Activated T-helper 1 cell treated with anti-CD3 and anti-CD28 coated beads, Interleukin-12 subunit alpha, Interleukin-12 subunit beta, Interleukin-2, Interleukin-4 antibody, amounts not matched to agents 30 ng/mL and 10 ng/mL and 1 ng/mL, durations not matched to agents 14 hours and 24 hours and 36 hours (primary cell): ENCODE measurements at places on chromosomes 2 and 18.
A peak's percentile ranks its signal among the peaks of the same experiment; 100 is the strongest.

DNA sequence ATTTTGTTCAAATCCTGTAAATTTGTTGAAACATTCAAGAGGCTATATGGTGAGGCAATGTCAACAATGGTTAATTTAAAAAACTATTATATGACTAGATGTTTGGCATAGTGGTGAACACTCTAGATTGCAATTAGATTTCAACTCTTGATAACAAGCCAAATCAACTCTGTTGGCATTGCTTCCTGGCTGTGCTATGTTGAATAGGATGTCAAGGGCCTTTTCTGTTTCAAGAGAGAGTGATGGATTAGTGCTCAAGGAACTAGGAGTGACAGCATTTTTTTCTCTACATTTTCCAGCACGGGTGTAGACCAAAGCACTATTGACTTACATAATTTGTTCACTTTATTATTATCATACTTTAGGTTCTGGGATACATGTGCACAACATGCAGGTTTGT lies 172.4 kb upstream of the KCNH7 start:
- H3K27me3 ChIP-seq: no peaks in the 10 kb centered on the region
- DNase-seq: no peak
- H3K4me1 ChIP-seq: no peaks in the 10 kb centered on the region
- no peak overlapping the region for H3K4me3 ChIP-seq
- H3K36me3 ChIP-seq: no peaks in the 10 kb centered on the region

DNA sequence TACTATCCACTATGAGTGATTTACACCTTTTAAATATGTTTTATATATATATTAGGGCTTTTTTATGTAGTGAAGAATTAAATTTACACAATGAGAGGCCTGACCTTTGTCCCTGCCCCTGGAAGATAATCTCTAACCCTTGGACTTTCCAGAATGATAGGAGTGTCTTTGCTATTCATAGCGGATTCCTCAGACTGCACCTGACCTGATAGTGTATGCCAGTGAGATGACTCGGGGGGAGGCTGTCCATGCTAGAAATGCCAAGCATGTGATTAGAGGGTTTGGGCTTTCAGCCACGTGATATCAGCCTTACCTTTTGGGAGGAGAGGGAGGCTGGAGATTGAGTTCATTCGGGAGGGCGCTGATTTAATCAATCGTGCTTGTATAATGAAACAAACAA lies 44.1 kb upstream of the LHCGR start:
- no peaks in the 10 kb centered on the region for H3K4me1 ChIP-seq
- no peak for DNase-seq
- no peaks in the 10 kb centered on the region for H3K27me3 ChIP-seq
- no peak overlapping the region for H3K27ac ChIP-seq
- no peaks in the 10 kb centered on the region for H3K36me3 ChIP-seq
- no peak overlapping the region for H3K4me3 ChIP-seq

DNA sequence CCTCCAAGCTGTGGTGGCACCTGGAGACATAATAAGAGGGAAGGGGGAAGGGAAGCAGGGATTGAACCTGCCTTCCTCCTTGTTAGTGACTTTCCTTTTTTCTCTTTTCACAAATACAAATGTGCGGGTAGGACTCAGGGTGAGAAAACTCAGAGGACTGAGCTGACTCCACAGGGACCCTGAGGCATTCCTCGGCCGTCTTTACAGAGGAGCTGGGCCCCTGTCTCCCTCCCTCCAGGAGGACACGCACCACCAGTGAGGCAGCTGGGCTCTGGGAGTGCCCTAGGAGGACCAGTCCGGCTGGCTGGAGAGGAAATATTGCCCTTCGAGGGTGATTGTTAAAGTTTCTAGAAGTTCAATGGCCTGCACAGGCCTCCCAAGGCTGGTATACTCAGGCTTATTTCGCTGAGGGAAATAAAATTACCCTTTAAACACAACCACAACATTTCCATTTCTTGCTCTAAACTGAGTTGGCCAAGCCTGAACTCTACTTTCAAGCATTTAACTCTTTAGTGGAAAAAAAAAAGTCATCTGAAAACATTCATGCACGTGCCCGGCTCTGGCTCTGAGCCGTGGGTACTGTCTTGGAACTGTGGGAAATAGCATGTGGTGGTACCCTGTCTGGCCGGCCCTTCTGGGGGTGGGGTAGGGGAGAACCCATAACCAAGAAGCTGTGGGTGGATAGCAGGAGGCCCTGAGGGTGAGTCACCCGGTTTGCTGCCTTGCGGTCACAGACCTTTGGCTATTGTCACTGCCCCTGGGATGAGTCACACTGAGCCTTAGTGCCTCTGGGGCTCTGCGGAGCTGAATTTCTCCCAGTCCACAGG lies 116.0 kb downstream of the COPS8 start:
- no peaks in the 10 kb centered on the region for H3K4me1 ChIP-seq
- no peak for DNase-seq
- H3K27ac ChIP-seq: no peak overlapping the region
- H3K36me3 ChIP-seq: no peaks in the 10 kb centered on the region

DNA sequence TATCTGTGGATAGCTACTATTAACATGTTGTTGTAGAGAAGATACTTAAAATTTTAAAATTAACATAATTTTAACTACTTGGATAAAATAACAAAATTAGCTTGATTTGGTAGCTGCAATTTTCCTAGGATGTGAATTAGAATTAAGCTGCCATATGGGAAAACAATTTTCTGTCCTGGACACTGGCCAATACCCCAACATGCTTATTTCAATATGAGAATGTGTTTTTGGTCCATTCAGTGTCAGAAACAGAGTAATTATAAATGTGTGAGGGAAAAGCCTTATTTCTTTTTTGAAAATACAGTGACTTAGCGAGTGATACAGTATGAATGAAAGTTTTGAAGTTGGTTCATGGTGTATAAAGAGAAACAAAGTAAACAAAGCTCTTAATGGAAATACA lies 948.3 kb upstream of the GYPC start:
- no peaks in the 10 kb centered on the region for H3K27me3 ChIP-seq
- no peak overlapping the region for H3K4me3 ChIP-seq
- no peaks in the 10 kb centered on the region for H3K4me1 ChIP-seq
- DNase-seq: no peak
- no peak overlapping the region for H3K27ac ChIP-seq

GRCh38 chr2:135299658-135300244 lies 231.3 kb downstream of the ZRANB3 start:
- DNase-seq: no peak
- H3K27ac ChIP-seq: no peak overlapping the region
- H3K36me3 ChIP-seq: no peaks in the 10 kb centered on the region

GRCh38 chr2:23707096-23707495 lies 219.8 kb downstream of the ATAD2B start:
- no peaks in the 10 kb centered on the region for H3K27me3 ChIP-seq
- H3K4me1 ChIP-seq: no peaks in the 10 kb centered on the region
- DNase-seq: no peak
- H3K4me3 ChIP-seq: no peak overlapping the region
- no peak overlapping the region for H3K27ac ChIP-seq

DNA sequence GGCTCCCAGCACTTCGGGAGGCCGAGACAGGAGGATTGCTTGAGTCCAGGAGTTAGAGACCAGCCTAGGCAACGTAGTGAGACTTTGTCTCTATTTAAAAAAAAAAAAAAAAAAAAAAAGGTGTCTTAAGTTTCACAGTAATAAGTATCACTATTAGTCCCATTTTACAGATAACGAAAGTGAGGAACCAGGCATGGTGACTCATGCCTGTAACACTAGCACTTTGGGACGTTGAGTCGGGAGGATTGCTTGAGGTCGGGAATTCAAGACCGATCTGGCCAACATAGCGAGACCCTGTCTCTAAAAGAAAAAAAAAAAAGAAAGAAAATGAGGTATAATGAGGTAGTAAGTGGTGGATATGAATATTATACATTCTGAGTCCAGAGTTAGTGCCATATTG lies 2.5 kb downstream of the KCNJ13 start:
- H3K4me1 ChIP-seq: peaks cover 29% of the 10 kb centered on the region
- H3K27me3 ChIP-seq: no peaks in the 10 kb centered on the region
- H3K36me3 ChIP-seq: peaks cover 35% of the 10 kb centered on the region
- H3K4me3 ChIP-seq: peak overlapping the region; percentile 30

GRCh38 chr2:132911726-132912724 lies 242.0 kb upstream of the LYPD1 start:
- no peak for DNase-seq
- no peak overlapping the region for H3K27ac ChIP-seq
- H3K4me1 ChIP-seq: no peaks in the 10 kb centered on the region
- no peaks in the 10 kb centered on the region for H3K36me3 ChIP-seq
- no peaks in the 10 kb centered on the region for H3K27me3 ChIP-seq

GRCh38 chr2:219057709-219058540 lies 2.8 kb downstream of the IHH start:
- peaks cover 60% of the 10 kb centered on the region for H3K27me3 ChIP-seq
- H3K36me3 ChIP-seq: no peaks in the 10 kb centered on the region
- peak overlapping the region; percentile 30 for H3K4me3 ChIP-seq
- no peak overlapping the region for H3K27ac ChIP-seq
- peak; percentile 68 for DNase-seq

- no peaks in the 10 kb centered on the region for H3K27me3 ChIP-seq
- peaks cover 33% of the 10 kb centered on the region for H3K36me3 ChIP-seq
- H3K4me1 ChIP-seq: peaks cover 40% of the 10 kb centered on the region
- no peak overlapping the region for H3K4me3 ChIP-seq
Observed at GRCh38 chr2:39772812-39773152, 6.3 kb downstream of the THUMPD2 start.

DNA sequence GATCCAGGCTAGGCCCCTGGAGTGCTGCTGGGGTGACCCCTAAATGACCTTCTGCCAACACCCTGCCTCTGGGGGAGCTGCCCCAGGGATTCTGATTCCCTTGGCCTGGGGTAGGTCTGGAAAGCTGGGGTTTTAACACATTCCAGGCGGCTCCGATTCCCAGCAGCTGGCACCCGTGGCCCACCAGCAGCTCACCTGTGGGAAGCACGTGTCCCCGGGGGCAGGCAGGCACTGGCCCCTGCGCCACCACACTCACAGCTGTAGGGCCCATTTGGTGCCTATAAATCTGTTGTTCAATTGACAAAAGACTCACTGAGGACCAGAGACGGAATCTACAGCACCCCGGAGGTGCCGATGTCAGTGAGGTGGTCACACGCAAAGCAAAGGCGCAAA lies 4.1 kb upstream of the KLHL30 start:
- H3K27me3 ChIP-seq: peaks cover 2% of the 10 kb centered on the region
- H3K36me3 ChIP-seq: no peaks in the 10 kb centered on the region
- no peak overlapping the region for H3K4me3 ChIP-seq

DNA sequence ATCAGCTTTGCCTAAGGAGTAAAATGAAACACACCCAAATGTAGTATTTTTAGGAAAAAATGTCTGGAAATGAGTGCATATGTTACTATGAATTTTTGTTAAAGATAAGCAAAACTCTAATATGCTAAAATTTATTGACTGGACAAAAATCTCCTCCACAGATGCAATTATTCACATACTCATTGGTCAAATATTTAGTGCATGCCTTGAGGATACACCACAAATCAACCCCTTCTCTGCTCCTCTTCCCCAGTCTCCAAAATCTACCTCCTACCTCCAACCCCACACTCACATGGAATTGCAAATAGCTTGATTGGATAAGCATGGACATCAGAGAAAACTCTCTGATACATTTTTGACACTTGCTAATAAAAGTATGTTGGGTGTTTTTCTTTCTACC lies 95.6 kb upstream of the CDC42EP3 start:
- DNase-seq: no peak
- H3K36me3 ChIP-seq: no peaks in the 10 kb centered on the region
- H3K4me3 ChIP-seq: no peak overlapping the region
- no peaks in the 10 kb centered on the region for H3K4me1 ChIP-seq
- H3K27me3 ChIP-seq: peaks cover 2% of the 10 kb centered on the region
- no peak overlapping the region for H3K27ac ChIP-seq

- H3K27me3 ChIP-seq: peaks cover 7% of the 10 kb centered on the region
- no peaks in the 10 kb centered on the region for H3K4me1 ChIP-seq
- H3K4me3 ChIP-seq: no peak overlapping the region
- DNase-seq: no peak
- no peak overlapping the region for H3K27ac ChIP-seq
Observed at GRCh38 chr2:54384301-54385203, 71.6 kb upstream of the SPTBN1 start.
